ENCODE measurements at places on chromosomes 7 and 10.

GRCh38 chr10:118590334-118590733, 5.1 kb downstream of the PRLHR start:
- DNase-seq = no peak

GRCh38 chr10:10647331-10647730, 370.3 kb upstream of the CELF2 start:
- DNase-seq = no peak

DNA sequence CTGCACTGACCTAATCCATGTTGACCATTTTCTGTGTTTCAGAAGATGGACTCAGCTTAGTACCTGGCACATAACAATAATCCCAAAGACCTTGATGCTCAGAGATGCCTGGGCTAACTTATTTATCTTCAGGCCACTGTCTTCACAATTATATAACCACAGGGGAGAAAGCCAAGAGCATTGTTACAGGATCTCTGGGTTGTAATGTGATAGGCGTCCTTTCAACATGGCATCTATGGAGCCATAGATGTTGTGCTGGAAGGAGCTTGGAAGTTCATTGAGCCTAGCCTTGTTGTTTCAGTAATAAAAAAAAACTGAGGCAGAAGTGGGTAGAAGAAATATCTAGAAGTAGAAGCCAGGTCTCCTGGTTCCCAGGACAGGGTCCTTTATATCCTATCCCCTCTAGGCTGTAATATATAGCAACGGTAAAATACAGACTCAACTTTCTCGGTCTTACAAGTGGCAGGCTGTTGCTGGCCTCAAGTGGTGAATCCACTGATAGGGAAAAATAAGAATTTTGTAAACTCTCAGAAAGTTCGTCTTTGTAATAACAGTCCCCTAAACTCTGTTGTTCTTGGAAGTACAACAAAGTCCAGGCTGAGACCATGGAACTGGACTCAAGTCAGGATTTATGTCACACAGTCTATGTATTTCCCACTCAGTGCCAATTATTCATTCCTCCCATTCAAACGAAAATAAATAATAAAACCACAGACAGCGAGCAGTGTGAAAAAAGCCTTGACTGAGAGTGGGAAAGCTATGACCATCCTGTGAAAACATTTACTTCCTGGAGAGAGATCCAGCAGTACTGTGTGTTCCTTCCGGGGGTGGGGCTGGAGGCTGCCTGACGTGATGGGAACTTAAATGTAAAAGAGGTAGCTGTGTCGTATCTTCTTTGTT, 277.6 kb downstream of the REEP3 start:
- peak; percentile 82 for DNase-seq

DNA sequence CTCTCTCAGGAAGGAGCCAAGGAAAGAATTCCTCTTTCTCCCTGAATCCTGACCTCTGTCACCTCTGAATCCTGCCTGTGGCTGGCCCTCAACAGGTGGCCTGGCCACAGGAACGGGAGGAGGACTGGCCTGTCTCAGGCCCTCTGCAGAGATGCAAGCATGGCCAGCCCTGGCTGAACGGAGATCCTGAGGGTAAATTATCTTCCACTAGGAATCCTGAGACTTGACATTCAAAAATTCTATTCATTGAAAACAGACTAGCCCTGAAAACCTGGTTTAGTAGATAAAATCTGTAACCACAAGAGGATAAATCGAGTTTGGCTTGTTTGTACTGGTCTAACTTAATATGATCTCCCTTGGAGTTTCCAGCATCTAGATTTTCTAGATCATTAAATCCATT, 579.3 kb downstream of the LRMDA start:
- no peak for DNase-seq

GRCh38 chr7:93958216-93958615, 36.7 kb downstream of the GNG11 start:
- DNase-seq = no peak

Data from renal cortex interstitium (tissue), 15 donors.